GM04503 (cell line): ENCODE measurements at places on chromosomes 2 and 18.

GRCh38 chr18:3037423-3037915, 24.5 kb upstream of the LPIN2 start:
- peak; percentile 23 for DNase-seq

- DNase-seq, result no peak
Observed at GRCh38 chr2:10027660-10028330, 15.6 kb upstream of the KLF11 start.

GRCh38 chr18:63823516-63824219, 48.5 kb downstream of the SERPINB7 start:
- no peak for DNase-seq

- no peak for DNase-seq
Observed at GRCh38 chr2:70725505-70725904, 42.5 kb downstream of the ADD2 start.

- no peak for DNase-seq
Observed at GRCh38 chr18:62839874-62840713, 124.8 kb downstream of the PHLPP1 start.

DNA sequence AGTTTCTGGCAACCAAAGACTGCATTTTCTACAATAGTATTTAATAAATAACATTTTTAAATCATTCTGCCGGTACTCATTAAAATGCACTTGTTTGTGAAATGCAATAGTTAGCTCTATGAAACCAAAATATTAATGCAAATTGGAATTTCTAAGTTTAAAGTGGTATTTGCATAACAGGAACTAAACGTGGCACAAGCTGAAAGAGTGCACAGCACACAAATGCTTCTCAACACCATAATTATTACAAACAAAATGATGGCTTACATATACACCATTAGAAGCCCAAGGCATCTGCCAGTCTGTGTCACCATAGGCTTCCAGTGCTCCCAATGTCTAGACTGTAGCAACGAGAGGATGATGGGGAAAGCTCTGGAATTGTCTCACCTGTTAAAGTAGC, 280.5 kb downstream of the TCF4 start:
- DNase-seq, result no peak

GRCh38 chr2:133760376-133760775, 192.1 kb upstream of the NCKAP5 start:
- peak; percentile 33 for DNase-seq

DNA sequence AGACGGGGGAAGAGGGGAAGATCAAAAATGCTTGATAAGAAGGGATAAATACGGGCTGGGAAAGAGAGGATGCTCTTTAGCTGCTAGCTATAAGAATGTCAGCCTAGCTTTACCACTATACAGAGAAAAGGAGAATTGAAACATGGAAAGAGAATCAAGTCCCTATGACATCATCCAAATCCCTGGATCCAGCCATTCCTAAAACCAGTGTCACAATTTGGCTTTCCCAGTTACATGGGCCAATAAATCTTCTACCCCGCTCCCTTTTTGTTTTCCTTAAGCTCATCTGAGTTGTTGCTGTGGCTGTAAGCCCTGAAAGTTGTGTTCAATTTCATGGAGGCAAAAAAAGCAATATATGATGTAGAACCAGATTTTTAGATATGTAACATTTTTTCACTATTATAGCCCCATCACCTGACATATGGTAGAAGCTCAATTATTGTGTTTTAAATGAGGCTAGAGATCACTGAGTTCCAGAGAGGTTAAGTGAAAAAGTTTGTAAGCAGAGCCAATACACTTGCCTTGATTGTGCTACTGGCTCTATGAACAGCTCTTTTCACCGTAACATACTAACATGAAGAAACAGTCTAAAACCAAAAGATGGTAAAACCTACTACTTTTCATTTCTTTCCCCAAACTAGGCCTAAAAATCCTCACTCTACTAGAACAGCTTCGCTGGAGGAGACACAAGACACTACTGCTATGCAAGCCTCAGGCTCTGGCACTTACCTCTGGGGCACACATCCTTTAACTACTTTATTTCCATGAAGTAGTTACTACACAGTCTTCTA, 4.3 kb downstream of the HNRNPLL start:
- no peak for DNase-seq

DNA sequence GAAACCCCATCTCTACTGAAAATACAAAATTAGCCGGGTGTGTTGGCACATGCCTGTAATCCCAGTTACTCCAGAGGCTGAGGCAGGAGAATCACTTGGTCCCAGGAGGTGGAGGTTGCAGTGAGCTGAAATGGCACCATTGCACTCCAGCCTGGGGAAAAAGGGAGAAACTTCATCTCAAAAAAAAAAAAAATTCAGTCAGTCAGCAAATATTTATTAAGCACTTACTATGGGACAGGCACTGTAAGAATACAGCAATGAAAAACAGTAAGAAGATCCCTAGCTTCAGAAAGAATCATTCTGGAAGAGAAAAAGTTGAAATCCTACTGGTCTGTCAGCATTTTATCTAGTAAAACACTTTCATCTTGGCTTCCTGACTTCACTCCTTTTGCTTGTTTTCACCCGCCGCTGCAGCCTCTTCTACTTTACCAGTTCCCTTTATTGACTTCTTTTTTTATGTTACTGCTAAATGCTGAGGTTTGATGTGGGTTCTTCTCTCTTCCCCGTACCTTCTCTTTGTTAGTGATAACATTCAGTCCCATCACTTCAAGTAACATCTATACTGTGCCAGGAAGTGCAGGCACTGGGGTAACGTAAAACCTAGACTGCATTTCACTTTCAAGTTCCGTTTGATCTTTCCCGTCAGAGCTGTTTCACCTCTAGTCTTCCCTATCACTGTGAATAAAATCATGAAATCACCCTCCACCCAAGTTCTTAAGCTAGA, 10.8 kb upstream of the TAF4B start:
- DNase-seq, result no peak

DNA sequence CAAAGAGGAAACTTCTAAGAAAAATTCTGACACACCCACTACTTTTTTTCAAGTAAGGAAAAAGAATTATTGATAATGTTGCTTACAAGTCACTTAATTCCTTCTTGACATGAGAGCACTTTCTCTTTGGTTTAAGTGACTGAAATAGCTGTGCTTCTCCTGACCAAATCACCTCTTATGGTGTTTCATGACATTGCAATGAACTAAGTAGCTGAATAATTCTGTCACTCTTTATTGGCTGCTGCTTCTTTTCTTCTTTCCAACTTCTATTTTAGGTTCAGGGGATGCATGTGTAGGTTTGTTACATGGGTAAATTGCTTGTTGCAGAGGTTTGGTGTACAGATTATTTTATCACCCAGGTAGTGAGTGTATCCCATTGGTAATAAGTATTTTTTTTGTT, 447.6 kb upstream of the NETO1 start:
- DNase-seq, result no peak

GRCh38 chr18:56992777-56993176, 154.1 kb upstream of the BOD1L2 start:
- no peak for DNase-seq

GRCh38 chr2:190443778-190444481, 35.8 kb downstream of the MFSD6 start:
- no peak for DNase-seq

GRCh38 chr18:37188016-37188791, 359.3 kb downstream of the KIAA1328 start:
- peak; percentile 4 for DNase-seq

DNA sequence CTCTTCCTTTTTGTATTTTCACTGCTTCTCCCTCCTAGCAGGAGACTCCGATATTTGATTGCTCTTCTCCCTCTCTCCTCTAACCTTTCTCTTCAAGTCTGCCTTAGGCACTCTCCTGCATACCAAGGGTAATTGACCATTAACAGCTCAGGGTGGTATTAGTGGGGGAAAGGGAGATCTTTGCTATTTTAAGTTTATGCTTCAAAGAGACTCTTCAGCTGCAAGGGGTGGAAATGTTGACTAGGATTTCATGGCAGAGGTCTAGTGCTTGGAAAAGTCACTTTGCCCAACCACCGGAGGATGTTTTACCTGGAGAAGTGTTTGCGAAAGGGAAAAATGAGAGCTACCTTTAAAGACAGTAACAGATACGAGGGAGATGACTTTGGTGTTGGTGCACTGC, 453.7 kb downstream of the SLC4A3 start:
- no peak for DNase-seq

DNA sequence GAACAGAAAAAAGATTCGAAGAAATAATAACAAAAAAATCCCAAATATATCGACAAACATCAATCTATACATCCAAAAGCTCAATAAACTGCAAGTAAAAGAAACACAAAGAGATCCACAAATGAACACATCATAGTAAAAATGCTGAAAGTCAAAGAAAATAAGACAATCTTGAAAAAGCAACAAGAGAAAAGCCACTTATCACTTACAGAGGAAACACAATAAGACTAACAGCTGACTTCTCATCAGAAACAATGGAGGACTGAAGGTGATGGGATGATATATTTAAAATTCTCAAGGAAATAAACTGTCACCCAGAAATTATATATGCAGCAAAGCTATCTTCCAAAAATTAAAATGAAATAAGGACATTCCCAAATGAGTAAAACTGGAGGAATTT, 140.3 kb downstream of the NDUFA10 start:
- no peak for DNase-seq

- DNase-seq, result no peak
Observed at GRCh38 chr2:10501980-10502802, 54.1 kb upstream of the ODC1 start.

DNA sequence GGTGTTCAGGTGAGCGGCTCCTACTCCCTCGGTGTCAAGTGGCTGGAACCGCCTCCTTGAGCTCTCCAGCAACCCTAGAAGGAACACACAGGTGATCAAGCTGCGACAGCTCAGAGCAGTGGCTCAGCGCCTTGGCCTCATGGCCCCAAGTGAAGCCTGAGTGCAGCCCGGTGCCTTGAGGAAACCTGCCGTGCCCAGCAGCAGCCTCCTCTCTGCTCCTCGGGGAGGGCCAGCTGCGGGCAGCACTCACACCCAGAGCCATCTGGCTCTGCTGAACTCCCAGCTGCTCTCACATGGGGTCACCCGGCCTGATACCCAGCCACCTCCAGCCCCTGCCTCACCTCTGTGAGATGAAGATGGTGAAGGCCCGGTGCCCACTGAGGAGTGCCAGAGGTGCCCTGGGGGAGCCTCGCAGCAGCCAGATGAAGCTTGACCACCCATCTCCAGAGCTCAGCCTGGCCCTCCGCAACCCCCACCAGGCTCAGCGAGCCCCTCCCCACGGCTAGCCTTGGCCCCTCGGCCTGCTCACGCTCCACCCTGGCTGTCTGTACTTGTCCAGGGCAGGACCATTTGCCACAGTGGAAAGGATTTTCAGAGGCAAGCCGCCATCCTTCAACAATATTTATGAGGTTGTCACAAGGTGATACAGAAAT, 70.6 kb upstream of the RAB6C start:
- DNase-seq, result no peak

- DNase-seq, result no peak
Observed at GRCh38 chr2:236176417-236176816, 8.2 kb upstream of the GBX2 start.

- no peak for DNase-seq
Observed at GRCh38 chr2:104855221-104856085, 1.5 kb downstream of the POU3F3 start.

- no peak for DNase-seq
Observed at GRCh38 chr2:17847236-17847635, 31.0 kb downstream of the MSGN1 start.

- DNase-seq, result no peak
Observed at GRCh38 chr2:120203251-120204021, 19.8 kb downstream of the TMEM185B start.

- no peak for DNase-seq
Observed at GRCh38 chr2:126700677-126701076, 44.7 kb downstream of the GYPC start.

- DNase-seq, result no peak
Observed at GRCh38 chr2:53802617-53803151, 15.8 kb downstream of the ERLEC1 start.

- DNase-seq, result no peak
Observed at GRCh38 chr2:48313036-48313877, 216.7 kb upstream of the STON1 start.

DNA sequence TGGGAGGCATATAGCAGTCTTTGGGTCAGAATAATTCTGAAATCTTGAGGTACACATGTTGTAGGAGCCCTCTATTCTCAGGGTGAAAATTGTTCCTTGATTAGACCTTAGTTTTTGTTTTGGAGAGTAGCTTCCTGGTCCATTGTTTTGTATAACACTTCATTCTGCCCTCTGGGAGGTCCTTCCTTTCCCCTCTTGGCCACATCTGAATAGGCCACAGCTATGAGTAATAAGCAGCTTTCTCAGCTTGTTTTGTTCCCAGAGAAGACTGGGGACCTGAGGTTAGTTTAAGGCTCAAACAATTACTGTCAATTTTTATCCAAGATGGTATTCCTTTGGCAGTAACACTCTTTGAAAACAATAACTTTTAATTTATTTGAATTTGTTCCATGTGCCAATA, 72.6 kb upstream of the NOL4 start:
- no peak for DNase-seq

DNA sequence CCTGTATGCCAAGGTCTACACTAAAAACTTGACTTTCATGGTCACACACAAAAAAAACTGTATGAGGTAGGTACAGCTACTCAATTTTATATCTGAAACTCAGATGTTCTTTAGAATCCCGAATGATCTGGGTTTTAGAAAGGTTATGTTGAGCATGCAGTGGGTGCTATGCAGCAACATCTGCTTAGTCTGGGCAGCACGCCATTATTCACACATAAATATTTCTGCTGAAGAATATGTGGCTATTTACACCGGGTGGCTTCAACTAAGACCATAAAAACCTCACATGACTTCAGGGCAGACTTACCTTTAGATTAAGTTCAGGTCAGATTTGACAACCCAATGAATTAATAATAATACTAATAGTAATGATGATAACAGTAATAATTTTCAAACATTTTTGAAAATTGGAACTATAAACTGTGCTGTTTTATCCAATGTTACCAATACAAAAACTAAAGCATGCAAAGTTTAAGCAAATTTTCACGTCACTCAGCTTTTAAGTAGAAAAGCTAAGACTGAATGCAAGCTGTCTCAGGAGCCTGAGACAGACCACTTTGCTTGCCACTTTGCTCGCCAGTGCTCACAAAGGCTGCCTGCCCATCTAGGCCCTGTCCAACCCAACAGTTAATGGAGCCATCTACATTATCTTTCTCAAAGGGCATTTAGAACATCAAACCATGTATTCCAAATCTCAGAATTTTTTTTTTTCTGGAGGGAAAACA, 292.0 kb downstream of the CNTNAP5 start:
- DNase-seq, result no peak

DNA sequence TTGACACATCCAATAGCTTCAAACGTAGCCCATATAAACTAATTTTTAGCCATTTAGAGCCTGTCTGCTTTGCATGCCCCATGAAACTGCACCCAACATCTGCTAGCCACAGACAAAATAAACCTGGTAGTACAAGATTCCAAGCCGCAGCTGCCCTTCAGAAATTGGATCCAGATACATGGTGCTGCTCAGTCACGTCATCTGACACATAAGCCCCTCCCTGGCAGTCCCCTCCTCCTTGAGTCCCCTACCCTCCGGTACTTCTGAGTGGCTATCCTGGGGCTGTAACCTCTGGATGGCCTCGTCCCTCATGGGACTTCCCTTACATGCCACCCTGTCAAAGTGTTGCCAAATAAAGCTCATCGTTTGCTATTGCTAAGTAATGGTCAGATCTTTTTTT, 33.8 kb downstream of the PROC start:
- DNase-seq, result no peak
